ENCODE measurements at places on chromosomes 11 and 22.

DNA sequence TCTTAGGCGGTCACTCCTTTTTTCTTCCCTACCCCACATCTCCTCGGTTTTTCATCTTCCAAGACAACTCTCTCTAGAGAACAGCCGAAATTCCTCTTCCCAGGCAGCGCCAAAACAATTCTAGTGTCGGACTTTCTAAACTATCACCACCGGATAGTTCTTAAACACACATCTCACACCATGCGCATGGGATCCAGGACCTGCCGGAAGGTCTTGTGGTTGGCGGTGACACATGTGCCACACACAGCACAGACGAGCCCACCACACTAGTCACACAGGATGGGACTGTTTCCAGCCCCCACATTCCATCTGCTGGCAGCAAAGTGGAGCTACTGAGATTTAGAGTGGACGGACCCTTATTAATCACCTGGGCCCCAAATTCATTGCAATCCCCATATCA, 614.9 kb upstream of the CADM1 start:
- no peak for DNase-seq

DNA sequence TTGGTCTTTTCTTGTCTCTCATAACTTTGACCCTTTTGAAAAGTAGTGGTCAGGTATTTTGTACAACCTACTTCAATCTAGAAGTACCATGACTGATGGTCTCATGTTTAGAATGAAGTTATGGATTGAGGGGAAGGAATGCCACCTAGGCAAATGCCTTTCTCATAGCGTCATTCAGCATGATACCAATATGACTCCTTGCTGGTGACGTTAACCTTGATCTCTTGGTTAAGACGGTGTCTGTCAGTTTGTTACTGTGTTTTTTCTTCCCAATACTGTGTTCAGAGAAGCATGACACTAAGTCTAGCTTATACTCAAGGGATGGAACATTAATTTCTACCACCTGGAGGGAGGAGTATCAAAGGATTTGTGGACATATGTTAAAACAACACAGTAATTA, 130.9 kb downstream of the KIF18A start:
- no peak for DNase-seq

GRCh38 chr22:17891481-17892167, 117.4 kb upstream of the BID start:
- DNase-seq = no peak

- peak; percentile 15 for DNase-seq
These were observed 77.9 kb upstream of the TOP3B start for GRCh38 chr22:22060200-22061084.

DNA sequence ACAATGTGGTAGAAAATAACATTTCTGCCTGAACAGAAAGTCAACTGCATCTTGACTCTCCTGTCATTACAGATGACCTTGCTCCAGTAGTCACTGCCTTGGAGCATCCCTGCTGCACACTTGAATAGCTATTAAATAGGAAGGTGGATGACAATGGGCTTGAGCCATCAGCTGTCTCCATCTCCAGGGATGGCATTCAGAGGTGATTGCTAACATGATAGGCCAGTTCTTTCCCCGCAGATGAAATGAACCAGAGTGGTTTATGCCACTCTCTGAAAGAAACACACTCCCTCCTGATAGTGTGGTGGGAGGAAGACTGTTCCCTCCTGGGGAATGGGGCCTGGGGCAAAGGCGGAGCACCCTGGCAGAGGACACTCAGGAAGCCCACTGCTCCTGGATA, 57.1 kb upstream of the OLFML1 start:
- DNase-seq = no peak

GRCh38 chr11:131889760-131890581, 519.6 kb downstream of the NTM start:
- DNase-seq = no peak

DNA sequence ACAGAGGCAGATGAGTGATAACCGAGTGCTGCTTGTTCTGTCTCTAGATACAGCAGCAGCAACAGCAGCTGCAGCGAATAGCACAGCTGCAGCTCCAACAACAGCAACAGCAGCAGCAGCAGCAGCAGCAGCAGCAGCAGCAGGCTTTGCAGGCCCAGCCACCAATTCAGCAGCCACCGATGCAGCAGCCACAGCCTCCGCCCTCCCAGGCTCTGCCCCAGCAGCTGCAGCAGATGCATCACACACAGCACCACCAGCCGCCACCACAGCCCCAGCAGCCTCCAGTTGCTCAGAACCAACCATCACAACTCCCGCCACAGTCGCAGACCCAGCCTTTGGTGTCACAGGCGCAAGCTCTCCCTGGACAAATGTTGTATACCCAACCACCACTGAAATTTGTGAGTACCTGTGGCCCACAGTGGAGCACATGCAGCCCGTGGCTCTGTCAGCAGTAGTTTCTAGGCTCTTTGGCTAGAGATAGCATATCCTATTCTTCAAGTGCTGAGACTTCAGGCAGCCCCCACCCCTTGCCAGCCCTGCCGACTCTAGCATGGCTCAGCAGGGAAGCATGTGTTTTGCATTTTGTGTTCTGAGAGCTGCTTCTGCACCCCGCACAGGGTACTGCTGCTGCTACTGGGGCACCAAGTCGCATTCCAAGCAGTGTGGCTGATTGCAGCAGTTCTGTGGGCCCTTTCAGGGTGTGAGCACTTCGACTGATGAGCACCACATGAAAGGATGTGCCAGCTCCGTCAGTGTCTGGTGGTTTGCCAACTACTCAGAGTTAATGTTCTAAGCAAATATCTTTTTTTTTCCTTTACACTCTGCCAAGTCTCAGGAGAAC, 59.2 kb downstream of the MED15 start:
- no peak for DNase-seq

DNA sequence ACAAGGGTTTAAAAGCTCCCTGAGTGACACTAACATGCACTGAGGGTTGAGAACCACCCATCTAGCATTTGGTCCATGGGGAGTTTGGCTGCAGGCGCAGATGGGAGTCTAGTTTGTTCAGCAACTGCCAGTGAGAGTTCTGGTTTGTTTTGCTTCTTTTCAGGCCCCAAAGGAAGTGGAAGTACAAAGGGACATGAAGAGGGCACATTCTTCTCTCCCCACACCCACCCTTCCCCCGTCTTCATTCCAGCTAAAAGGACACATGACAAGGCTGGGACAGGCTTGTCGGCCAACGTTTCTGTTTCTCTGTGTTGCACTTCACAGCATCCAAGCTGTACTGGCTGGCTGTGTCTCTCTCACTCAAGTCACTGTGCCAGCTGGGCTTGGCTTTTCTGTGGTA, 8.2 kb upstream of the ENDOD1 start:
- DNase-seq = no peak

DNA sequence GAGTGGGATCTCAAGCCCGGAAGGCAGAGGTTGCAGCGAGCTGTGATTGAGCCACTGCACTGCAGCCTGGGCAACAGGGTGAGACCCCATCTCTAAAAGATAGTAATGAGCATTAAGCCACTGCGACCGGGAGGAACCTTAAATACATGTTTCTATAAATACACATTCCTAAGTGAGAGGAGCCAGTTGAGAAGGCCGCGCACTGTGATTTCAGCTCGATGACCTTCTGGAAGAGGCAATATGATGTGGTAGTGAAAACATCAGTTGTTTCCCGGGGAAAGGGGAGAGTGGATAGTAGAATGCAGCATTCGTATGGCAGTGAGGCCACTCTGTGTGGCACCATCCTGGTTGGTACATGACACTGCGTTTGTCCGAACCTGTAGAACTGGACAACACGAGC, 18.0 kb downstream of the PTDSS2 start:
- no peak for DNase-seq

GRCh38 chr22:32055069-32055468, 12.0 kb downstream of the SLC5A1 start:
- DNase-seq = no peak

GRCh38 chr11:112625814-112626213, 335.4 kb upstream of the NCAM1 start:
- no peak for DNase-seq

- DNase-seq = no peak
These were observed 109.5 kb downstream of the CCDC81 start for GRCh38 chr11:86483940-86484794.

DNA sequence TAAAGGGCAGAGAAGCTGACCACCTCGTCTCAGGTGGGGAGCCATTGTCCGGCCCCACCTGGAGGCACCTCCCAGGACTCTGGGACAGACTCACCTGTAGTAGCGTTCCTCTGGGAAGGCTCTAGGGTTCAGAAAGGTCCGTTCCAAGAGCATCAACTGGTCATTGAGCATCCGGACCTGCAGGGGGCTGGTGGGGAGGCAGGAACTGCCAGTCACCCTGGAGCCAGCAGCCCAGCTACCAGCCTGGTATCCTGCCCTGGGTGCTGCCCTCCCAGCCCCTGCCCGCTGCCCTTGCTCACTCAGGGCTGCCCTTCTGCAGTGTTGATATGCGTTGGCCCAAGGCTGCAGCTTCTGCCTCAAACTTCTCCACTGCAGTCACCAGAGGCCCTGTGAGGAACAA, 4.7 kb downstream of the SAC3D1 start:
- DNase-seq = no peak

GRCh38 chr22:46931414-46931813, 169.0 kb downstream of the TBC1D22A start:
- no peak for DNase-seq

- DNase-seq = no peak
These were observed 10.5 kb downstream of the EMID1 start for GRCh38 chr22:29216011-29216872.

DNA sequence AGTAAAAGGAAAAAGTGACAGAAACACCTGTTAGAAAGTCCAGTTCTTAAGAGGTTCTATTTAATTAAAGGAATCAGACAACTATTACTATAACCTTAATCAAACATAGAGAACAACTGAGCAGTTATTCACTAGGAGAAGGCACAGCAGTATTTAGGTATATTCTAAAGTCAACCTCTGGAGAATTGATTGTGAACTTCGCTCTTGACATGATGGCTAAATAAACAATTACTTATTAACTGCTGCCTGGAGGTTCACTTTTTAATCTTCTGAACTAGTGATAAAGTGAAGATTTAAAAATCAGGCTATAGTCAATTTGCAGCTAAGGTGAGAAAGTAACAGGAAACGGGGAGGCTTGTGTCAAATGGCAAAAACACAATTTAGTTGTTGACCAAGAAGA, 557.3 kb downstream of the FAM181B start:
- no peak for DNase-seq

- DNase-seq = no peak
These were observed 6.6 kb downstream of the NEAT1 start for GRCh38 chr11:65429068-65429681.

Data from activated CD4-positive, CD25-positive, alpha-beta regulatory T cell treated with anti-CD3 and anti-CD28 coated beads, Interleukin-2, amount 50 U/mL, for 16 hours (primary cell).